HFFc6 (cell line): ENCODE measurements at places on chromosomes 12 and 14. TPM values are rescaled to one million over a fixed set of nuclear protein-coding genes. Genes with fewer than 3 reads are reported as not detected.

GRCh38 chr14:91410771-91411536, 6.7 kb downstream of the CCDC88C start:
- H3K27ac ChIP-seq = no peak overlapping the region
- H3K27me3 ChIP-seq = peaks cover 65% of the 10 kb centered on the region

DNA sequence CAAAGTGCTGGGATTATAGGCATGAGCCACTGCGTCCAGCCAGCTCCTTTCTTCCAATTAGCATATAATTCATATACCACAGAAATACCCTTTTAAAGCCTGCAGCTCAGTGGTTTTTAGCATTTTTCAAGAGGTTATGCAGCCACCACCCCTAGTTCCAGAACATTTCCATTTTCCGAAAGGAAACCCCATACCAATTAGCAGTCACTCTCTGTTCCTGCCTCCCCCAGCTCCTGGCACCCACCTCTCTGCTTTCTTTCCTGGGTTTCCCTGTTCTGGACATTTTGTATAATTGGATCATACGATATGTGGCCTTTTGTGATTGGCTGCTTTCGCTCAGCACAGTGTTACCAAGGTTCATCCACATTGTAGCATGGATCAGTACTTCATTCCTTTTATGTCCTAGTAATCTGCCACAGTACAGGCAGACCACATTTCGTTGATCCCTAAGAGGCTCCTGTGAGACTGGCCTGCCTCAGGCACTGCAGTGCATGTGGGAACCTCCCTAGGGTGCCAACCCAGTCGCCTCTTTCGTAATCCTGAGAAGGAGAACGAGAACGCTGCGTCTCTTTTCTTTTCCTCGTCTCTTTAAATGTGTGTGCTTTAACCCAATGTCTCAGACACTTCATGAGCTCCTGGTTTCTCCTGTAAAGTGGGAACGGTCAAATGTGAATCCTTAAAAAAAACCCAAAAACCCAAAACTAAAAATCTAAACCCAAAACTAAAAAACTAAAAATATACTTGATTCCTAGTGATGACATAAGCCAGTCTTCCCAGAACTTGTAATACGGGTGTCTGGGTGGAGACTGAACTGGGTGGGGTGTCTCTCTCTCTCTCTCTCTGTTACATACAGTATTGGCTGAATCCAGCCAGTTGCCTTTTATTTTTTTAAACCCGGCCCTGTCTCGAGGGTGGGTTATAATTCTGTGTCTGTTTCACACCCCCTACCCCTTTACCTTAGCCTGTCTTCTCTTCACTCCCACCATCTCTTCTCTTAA, 14.7 kb downstream of the AACS start:
- H3K27me3 ChIP-seq = no peaks in the 10 kb centered on the region; the same call in 1 of the 2 replicates
- no peaks in the 10 kb centered on the region for H3K4me1 ChIP-seq
- no peak overlapping the region for H3K4me3 ChIP-seq

GRCh38 chr12:57694459-57695019, 607 bp downstream of the OS9 start:
- H3K27me3 ChIP-seq = no peaks in the 10 kb centered on the region; the same call in 1 of the 2 replicates
- peaks cover 26% of the 10 kb centered on the region for H3K36me3 ChIP-seq
- H3K27ac ChIP-seq = no peak overlapping the region
- DNase-seq = no peak

DNA sequence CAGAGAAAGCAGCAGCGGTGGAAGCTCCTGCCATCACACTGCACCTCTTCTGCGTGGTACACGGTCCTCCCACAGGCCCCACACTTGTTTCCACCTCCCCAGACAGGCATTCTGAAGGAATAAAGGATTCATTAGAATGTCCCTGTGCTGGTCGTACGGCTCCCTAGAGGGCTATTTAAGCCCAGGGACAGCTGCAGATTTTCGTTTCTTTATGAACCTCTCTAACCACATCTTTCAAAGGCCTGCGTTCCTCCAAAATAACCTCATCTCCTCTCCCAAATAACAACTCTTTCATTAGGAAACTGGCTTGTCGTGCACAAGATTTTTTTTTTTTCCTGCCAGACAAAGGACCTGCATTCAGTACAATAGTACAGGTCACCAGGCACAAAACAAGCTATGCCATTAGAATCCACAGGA, 12.7 kb downstream of the CSRP2 start:
- no peak for DNase-seq
- H3K4me1 ChIP-seq = peaks cover 45% of the 10 kb centered on the region
- no peak overlapping the region for H3K4me3 ChIP-seq

DNA sequence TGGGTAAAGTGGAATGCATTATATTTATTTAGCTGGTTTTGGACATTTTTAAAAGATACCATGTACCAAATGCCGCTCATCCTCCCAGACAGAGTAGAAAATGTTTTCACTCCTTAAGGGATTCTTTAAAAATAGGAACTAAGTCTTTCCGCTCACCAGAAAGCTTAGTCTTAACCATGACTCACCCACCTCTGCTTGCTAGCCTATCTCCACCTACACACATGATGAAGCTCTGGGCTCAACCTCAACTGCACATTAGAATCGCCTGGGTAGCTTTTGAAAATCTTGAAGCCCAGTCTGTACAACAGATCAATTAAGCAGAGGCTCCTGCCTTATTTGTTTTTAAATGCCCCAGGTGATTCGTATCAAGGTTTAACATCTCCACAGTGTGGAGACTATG, 260.5 kb downstream of the NEDD1 start:
- DNase-seq = no peak
- no peaks in the 10 kb centered on the region for H3K4me1 ChIP-seq
- H3K27me3 ChIP-seq = no peaks in the 10 kb centered on the region
- no peak overlapping the region for H3K4me3 ChIP-seq

DNA sequence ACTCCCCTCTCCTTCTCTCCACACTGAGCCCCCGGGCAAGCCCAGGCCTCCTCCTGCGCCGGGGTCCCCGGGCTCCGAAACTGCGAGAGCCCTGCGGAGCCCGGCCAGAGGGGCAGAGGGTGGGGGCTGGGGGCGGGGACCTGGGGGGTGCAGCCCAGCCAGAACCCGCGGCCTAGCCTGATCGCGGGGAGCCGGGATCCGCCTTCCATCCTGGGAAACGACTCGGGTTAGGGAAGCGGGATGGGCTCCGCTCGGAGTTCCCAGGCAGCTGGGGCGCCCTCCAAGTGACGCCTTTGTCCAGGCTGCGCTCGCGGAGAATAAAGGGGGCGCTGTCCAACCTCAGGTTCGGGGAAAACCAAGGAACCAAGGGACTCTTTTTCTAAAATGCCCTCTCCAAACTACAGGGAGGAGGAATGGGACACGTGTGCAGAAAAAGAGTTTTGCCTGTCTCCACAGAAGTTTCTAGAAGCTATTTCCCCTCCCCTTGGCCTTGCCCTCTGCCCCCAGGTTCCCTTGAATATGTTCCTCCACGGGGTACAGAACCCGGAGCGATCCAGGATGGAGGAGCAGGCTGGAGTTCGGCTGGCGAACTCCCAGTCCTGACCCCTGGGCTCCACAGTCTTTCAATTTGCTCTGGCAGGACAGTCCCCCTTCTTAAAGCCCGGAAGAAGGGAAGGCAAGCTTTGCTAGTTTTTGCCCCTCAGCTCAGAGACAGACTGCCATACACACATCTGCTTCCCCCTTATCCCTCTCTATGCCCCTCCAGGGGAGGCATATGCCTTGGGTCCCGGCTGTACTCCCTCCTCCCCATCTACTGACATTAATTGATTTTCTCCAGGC, 13.9 kb downstream of the NKX2-1 start:
- H3K4me1 ChIP-seq = no peaks in the 10 kb centered on the region
- no peak overlapping the region for H3K4me3 ChIP-seq
- DNase-seq = no peak
- no peak overlapping the region for H3K27ac ChIP-seq
- H3K27me3 ChIP-seq = peaks cover 68% of the 10 kb centered on the region

- H3K27ac ChIP-seq = no peak overlapping the region
- H3K36me3 ChIP-seq = no peaks in the 10 kb centered on the region
- H3K27me3 ChIP-seq = no peaks in the 10 kb centered on the region
- H3K4me1 ChIP-seq = peaks cover 8% of the 10 kb centered on the region
- H3K4me3 ChIP-seq = no peak overlapping the region
Observed at GRCh38 chr12:101570047-101570446, 24.7 kb upstream of the MYBPC1 start.

GRCh38 chr14:96161636-96162035, 43.0 kb upstream of the BDKRB2 start:
- peaks cover 42% of the 10 kb centered on the region for H3K4me1 ChIP-seq
- peak overlapping the region; percentile 80; the same call in 1 of the 2 replicates for H3K27ac ChIP-seq
- no peak overlapping the region for H3K4me3 ChIP-seq
- no peaks in the 10 kb centered on the region; the same call in 1 of the 2 replicates for H3K27me3 ChIP-seq

DNA sequence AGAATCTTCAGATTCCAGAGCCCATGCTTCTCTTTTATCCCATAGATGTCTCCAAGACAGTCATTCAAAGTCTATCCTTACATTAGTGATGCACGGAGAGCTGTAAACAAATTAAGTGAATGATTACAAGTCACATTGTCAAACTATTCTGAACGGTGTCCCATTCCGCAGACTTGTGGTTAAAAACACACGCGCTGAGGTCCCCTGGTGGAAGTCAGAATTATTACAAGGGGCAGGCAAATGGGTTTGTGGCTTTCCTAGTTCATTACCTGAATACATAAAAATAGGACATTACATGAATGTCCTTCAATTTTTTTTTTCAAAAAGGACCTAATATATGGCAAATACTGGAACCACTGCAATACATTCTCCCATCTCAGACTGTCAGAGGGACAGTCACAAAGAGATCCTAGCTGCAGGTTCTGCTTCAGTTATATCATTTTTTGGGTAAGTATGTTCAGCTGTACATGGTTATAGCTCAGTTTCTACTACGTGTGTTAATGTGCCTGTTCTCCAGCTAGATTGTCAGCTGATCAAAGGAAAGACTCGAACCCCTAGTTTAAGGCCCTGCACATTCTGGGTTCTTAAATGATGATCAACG, 53.1 kb upstream of the STON2 start:
- peaks cover 18% of the 10 kb centered on the region; the same call in 1 of the 2 replicates for H3K27me3 ChIP-seq
- H3K4me3 ChIP-seq = peak overlapping the region; percentile 21; the same call in 1 of the 2 replicates
- no peaks in the 10 kb centered on the region for H3K4me1 ChIP-seq
- no peak overlapping the region for H3K27ac ChIP-seq
- no peak for DNase-seq

DNA sequence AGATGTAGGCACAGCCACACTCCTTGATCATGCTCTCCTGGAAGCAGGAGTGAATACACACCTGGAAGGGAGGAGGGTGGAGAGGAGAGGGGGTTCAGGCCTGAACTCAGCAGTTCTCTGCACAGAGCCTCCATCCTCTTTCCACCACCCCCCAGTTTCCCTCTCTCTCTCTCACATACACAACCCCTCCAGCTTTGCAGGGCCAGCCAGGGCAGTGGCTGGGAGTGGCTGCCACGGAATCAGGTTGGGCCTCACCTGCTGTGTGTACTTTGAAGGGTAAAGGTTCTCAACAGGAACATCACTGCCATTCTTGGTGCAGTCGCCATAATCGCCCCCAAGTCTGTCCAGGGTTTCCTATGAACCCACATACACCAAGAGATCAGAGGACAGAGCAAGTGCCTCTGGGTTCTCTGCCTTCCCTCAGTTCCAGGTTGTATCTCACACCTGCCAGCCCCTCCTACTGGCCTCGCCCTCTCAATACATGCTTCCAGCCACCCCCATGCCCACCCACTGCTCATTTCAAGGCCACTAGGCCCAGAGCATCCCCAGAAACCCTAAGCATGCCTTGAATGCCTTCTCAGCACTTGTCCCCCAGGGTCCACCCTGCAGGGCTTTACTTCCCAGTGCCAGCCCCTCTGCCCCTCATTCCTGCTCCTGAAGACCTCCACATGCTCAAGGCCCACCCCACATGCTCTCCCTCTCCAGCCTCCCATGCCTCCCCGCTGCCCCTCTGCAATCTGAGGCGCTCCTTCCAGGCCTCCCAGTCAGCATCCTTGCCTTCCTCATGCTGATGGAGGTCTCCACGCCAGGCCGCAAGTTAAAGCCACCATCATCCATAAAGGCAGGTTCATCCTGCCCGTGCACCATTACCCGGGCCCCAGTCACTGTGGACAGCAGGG, 12.9 kb upstream of the TNFRSF1A start:
- peaks cover 27% of the 10 kb centered on the region for H3K27me3 ChIP-seq
- no peak overlapping the region for H3K27ac ChIP-seq
- H3K36me3 ChIP-seq = no peaks in the 10 kb centered on the region
- DNase-seq = no peak
- H3K4me3 ChIP-seq = no peak overlapping the region

DNA sequence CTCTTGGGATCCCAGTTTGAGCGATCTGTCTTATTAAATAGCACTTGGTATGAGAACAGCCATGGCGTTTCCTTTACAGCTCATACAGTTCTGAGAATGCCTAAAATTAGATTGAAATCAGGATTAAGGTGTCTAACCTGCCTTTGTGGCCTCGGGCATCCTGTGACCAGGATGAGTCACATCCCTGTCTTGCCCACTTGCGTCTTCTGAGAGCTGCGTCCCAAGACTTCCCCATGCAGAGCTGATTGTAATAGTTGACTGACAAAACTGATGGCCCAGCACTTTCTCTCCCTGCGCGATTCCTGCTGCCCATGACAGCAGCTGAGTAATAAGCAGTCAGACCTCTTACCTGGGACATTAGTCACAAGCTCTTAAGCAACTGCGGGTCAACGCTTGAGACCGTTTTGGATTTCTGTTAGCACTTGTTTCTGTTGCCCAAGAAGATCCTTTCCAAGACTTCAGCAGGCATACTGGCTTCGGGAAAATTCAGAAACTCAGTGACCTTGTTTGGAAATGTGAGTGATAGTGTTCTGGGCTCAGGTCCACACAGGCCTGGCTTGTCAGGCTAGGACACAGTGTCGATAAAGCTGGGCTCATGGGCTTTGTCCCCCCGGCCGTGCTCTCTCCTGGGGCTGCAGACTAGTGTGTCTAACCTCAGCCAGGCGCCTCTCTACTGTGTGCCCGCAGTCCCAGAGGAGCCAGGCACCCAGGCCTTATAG, 169.9 kb upstream of the HIF1A start:
- H3K36me3 ChIP-seq = 0 out of 2 replicates have a peak, but pooled peaks cover 5% of the 10 kb centered on the region
- H3K27me3 ChIP-seq = no peaks in the 10 kb centered on the region; the same call in 1 of the 2 replicates
- DNase-seq = peak; percentile 59

- no peak for DNase-seq
- peaks cover 5% of the 10 kb centered on the region; the same call in 1 of the 2 replicates for H3K4me1 ChIP-seq
Observed at GRCh38 chr12:48126953-48127630, 7.9 kb downstream of the PFKM start.

- H3K4me1 ChIP-seq = peaks cover 66% of the 10 kb centered on the region
- H3K27me3 ChIP-seq = no peaks in the 10 kb centered on the region; the same call in 1 of the 2 replicates
- no peak overlapping the region for H3K4me3 ChIP-seq
- no peak for DNase-seq
- H3K36me3 ChIP-seq = 0 out of 2 replicates have a peak, but pooled peaks cover 7% of the 10 kb centered on the region
Observed at GRCh38 chr14:102181187-102181586, 41.5 kb downstream of the WDR20 start.

FAIM2 gene
- 0.34 to 0.92 TPM (median 0.60 TPM) in 3 replicates for total RNA-seq

IL23A gene
- total RNA-seq = not detected in 3 replicates

SLC2A3 gene
- total RNA-seq = 39.0 to 49.0 TPM (median 41.6 TPM) in 3 replicates

LRRC9 gene
- total RNA-seq = not detected in 2 replicates

KRT4 gene
- total RNA-seq = 0.18 TPM in 1 of 3 replicates, not detected in the others

OR6C65 gene
- not detected in 3 replicates for total RNA-seq

SRRM4 gene
- total RNA-seq = not detected in 3 replicates

KRT75 gene
- not detected in 3 replicates for total RNA-seq

NEUROD4 gene
- not detected in 3 replicates for total RNA-seq

LRRIQ1 gene
- total RNA-seq = 0.07 to 0.21 TPM in 2 of 3 replicates, not detected in the other

C1S gene
- 22.9 and 29.8 TPM in 2 replicates for total RNA-seq

ST8SIA1 gene
- not detected in 3 replicates for total RNA-seq
